ENCODE measurements at places on chromosomes 5 and 9.
A peak's percentile ranks its signal among the peaks of the same experiment; 100 is the strongest.

- DNase-seq, result no peak
Measured at GRCh38 chr5:65910711-65911110, 15.7 kb upstream of the ERBIN start.

DNA sequence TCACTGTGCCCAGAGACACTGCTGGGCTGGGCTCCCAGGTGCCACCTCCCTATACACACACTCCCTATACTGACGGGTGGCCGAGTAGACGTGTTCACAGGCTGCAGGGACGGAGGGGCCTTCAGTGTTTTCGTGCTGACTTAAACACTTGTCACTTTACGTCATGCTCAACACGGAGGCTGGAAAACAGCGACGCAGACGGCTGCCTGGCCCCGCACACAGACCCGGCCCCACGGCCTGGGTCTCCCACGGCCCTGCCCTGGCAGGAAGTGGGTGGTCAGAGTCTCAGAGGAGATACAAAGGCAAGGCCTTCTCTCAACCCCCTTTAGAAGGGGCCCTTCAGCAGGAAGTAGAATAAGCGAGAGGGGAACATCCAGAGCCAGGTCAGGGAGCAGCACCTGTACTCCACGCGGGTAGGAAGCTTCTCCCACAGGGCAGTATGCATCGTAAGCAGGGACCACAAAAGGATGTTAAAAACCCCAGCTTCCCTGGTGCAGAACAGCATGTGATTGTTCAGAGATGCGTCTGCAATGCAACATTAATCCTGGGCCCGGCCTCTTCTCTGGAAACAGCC is 11.9 kb upstream of the TBC1D9B start:
- DNase-seq, result no peak

- DNase-seq, result no peak
Measured at GRCh38 chr5:67996596-67996995, 219.0 kb upstream of the PIK3R1 start.

GRCh38 chr9:108473209-108474112 is 382.3 kb downstream of the ACTL7B start:
- peak; percentile 80 for DNase-seq

DNA sequence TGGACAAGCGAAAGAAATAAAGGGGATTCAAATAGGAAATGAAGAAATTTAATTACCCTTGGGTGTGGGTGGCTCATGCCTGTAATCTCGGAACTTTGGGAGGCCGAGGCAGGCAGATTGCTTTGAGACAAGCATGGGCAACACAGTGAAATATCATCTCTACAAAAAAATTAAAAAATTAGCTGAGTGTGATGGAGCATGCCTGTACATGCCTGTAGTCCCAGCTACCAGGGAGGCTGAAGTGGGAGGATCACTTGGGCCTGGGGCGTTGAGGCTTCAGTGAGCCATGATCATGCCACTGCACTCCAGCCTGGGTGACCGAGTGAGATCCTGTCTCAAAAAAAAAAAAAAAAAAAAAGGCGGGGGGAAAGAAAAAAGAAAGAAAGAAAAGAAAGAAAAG is 4.0 kb upstream of the RCL1 start:
- DNase-seq, result no peak
